Stimulated activated CD8-positive, alpha-beta memory T cell treated with anti-CD3 and anti-CD28 coated beads, Interleukin-7, amount 100 ng/mL, for 24 hours (primary cell): ENCODE measurements at places on chromosomes 12 and 14.

GRCh38 chr14:94938016-94938415, 168.1 kb upstream of the GSC start:
- DNase-seq, result no peak

GRCh38 chr12:6672143-6672542, 9.2 kb upstream of the ING4 start:
- no peak for DNase-seq

DNA sequence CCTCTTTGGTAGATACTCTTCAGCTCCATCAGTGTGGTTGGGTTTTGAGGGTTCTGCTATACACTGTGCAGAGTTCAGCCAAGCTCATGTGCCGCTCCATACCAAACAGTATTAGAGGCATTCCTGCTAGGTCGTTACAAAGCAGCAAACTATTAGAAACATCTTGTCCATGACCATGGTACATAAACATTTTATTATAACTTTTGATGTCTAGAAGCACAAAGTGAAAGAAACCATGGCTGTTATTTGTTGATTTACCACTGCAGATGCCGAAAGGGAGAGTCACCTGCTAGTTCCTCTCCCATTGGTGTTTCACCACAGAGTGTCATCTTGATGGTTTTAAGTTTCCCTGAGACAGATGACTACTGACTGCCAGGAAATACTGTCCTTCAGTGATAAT, 242.0 kb downstream of the ADAMTS20 start:
- no peak for DNase-seq

- no peak for DNase-seq
These were observed 19.0 kb downstream of the SDSL start for GRCh38 chr12:113440947-113441782.

DNA sequence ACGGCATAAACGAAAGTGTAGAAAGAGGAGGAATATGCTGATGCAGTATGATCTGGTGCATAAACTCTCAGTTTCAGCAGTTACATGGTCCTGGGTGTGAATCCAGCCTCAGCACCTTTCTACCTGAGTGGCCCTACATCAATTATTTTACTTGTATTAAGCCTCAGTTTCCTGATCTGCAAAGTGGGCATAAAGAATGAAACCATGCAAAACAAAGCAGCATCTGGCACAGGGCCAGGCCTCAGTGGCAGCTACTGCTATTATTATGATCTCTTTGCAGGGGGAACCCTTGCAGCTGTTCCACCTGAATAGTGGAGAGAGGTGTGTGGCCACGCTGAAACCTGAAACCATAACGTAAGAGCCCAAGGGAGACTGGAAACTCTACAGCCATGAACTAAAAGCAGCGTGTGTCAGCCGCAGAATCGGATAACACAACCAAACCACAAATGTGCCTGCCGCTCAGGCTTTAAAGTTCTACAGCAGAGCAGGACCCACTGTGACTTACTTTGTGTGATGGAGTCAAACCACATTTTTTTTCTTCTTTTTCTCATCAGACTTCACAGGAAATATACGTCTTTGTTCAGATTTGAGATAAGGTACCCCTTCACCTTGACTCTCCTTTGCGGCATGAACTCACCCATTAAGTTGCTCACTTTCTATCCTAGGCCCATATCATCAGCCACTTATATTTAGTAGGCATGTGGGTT, 29.2 kb upstream of the FOS start:
- peak; percentile 68 for DNase-seq

DNA sequence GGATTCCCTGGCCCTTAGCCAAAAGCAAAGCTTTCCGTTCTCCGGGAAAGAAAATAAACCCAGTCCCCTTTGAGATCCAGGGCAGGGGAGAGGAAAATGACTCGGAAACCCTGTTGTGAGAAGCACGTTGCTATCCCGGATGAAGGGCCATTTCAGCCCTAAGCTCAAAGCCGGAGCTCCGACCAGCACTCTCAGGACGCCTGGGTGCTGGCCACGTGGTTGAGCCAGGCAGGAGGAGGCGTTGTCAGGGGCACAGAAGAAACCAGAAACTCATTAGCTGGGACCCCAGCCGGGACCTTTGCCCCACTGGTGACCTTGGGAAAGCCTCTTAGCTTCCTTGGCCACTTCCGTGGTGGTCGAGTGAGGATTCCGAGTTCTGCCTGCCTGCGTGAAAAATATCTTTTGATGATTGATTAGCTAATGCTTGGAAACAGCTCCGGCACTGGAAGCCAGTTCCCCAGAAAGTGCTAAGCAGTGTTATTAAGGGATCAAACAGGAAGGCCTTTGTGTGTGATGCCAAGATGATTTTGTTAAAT, 57.6 kb upstream of the FZD10 start:
- DNase-seq, result no peak
